ENCODE measurements at places on chromosomes 5 and 9.

- no peak for DNase-seq
Observed at GRCh38 chr5:27266184-27266583, 227.8 kb upstream of the CDH9 start.

DNA sequence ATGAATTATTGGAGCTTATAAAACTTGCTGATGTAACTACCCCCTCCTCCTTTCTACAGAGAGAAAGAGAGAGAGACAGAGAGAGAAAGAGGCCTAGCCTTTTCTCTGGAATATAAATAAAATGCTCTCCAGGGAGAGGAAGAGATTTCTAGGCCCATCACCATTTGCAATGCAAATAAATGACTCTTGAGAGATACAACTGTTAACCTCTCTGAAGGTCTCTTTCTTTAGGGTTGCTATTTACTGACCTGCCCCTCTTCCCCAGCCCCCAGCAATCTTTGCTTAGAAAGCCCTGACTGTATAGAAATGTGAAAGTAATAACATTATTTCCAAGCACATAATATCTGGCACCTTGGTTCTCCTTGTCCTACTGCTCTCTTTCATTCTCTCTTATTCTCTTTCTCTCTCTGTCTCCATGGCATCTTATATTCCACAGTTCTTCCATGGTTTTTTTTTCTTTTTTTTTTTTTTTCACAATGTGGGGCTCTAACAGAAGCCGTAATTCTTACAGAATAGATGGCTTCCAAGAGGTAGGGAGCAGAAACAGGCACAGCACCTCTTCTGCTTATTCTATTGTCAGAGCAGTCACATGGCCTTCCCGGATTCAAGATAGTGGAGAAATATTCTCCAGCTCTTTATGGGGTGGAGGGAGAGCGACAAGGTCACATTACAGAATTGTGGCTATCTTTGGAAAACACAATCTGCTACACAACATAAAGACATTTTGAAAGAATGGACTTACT, 1087.9 kb upstream of the NUDT12 start:
- DNase-seq, result no peak

DNA sequence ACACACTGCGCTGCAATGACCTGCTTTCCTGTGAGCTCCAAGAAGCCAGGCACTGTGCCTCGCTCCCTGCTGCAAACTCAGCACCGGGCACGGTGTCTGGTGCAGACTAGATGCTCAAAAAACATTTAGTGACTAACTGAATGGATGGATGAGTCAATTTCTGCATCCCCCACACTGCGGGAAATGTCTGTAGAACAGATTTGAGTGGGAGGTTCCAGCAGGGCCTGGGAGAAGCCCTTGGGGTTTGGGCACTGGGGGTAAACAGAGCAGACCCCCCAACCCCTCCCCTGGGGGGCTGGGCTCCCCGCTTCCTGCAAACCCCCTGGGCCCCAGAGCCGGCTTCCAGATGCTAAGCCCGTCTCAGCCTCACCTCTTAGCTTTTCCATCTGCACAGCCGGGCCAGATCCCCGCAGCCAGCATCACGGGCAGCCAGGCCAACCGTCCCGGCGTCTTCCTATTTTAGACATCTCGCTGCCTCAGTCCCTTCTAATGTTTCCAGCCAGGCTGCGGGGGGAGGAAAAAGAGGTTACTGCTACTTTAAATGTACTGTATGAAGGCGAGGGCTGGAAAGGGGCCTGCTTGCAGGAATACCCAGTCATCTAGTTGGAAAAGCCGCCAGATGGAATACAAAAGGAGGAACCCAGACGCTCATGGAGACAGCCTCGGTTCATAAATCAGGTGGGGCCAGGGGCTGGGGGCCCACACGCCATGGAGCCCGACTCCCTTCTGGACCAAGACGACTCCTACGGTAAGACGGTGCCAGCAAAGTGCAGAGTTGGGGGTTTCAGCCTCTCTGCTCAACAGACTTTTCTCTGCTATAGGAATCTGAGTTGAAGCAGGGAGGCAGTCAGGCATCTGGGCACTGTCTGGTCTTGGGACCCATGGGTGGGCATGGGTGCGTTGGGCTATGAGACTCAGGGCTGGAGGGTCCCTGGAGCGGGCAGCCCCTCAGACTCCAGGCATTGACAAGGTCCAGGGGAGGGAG, 67.1 kb upstream of the GGTA1 start:
- no peak for DNase-seq

DNA sequence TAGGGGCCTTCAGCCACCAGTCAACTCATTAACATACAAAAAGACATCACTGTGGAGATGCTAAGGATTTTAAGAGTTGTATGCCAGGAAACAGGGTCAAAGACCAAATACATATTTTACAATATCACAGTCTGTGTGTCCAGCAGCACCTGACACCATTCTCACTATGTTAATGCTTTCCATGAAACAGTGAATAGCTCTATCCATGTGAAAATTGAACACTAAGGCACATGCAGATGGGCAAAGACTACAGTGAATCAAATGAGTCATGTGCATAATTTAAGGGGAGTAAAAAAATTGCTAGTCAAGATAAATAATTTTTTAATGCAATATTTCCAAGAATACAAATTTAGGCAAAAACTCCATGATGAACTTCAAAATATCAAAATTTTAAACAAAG, 7.6 kb upstream of the SPATA31E1 start:
- no peak for DNase-seq

- no peak for DNase-seq
Observed at GRCh38 chr5:121967187-121967586, 5.4 kb downstream of the SRFBP1 start.
